ENCODE measurements at places on chromosomes 16 and 17. TPM values are rescaled to one million over a fixed set of nuclear protein-coding genes. Genes with fewer than 3 reads are reported as not detected.

GRCh38 chr16:4535627-4536108 lies 2.9 kb downstream of the CDIP1 start:
- no peak overlapping the region for H3K27ac ChIP-seq
- DNase-seq, result no peak
- no peaks in the 10 kb centered on the region for H3K4me1 ChIP-seq
- no peaks in the 10 kb centered on the region for H3K27me3 ChIP-seq

DNA sequence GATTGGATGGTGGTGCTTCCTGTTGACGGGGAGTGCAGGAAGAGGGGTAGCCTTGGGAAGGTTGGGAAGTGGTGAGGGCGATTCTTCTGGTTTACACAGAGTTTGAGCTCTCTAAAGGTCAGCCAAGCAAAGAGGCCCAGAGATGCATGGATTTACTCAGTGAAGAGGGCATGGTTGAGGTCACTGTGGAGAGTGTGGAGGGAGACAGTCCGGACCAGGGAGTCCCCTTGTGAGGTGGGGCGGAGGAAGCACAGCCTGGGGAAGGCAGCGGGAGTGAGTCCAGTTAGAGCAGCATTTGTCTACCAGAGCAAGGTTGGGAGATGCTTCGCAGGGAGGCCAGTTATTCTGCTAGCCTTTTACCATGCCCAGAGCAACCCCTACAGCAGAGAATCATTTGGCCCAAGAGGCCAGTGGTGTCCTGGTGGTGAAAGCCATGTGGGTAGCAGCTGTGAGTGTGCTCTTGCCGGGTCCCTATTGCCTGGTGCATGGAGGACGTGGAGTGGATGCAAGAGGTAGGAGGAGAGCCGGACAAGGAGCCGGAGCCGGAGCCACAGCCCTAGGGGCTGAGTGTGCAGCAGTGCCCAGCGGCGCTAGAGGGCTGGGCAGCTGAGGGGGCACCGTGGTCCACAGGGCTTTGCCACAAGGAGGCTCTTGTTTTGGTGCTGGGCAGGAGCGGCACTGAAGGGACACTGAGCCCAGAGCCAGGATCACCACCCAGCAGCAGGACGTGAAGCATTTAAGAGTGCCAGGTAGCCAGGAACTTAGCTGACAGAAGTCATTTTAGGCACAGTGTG lies 27.7 kb downstream of the PRMT7 start:
- no peak overlapping the region for H3K27ac ChIP-seq
- H3K4me3 ChIP-seq, result no peak overlapping the region
- H3K4me1 ChIP-seq, result no peaks in the 10 kb centered on the region
- peaks cover 5% of the 10 kb centered on the region for H3K36me3 ChIP-seq

- H3K4me1 ChIP-seq, result peaks cover 15% of the 10 kb centered on the region
- DNase-seq, result no peak
- H3K27me3 ChIP-seq, result no peaks in the 10 kb centered on the region
- no peak overlapping the region for H3K27ac ChIP-seq
Measured at GRCh38 chr17:48126532-48126850, 18.9 kb downstream of the SNX11 start.

DNA sequence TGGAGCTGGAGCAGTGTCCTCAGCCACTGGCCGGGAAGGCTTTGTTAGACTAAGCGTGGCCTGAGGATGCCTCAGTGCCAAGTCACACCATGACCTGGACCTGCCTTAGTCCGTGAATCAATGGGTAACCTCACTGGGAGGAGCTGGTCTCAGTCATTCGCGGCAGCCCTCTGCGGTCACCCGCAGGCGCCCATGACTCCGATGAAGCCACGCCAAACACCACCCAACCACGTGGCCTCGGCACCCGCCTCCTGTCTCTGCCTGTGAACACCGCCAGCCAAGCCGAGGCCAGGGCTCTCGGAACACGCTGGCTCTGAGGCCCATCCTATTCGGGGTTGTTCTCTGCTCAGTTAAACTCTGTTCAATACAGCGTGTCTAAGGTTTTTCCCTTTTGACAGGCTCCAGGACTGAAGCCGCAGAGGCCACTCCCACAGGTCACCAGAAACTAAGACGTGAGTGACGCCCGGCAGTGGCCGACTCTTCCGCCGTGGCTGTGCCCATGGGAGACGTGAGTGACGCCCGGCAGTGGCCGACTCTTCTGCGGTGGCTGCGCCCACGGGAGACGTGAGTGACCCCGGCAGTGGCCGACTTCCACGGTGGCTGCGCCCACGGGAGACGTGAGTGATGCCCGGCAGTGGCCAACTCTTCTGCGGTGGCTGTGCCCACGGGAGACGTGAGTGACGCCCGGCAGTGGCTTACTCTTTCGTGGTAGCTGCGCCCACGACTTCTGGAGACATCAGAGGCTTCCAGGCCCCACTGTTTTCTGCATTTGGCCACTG lies 16.8 kb upstream of the PABPN1L start:
- H3K27me3 ChIP-seq, result peaks cover 23% of the 10 kb centered on the region
- H3K27ac ChIP-seq, result no peak overlapping the region
- H3K36me3 ChIP-seq, result no peaks in the 10 kb centered on the region

- H3K27ac ChIP-seq, result no peak overlapping the region
- no peak overlapping the region for H3K4me3 ChIP-seq
- peaks cover 84% of the 10 kb centered on the region for H3K27me3 ChIP-seq
- DNase-seq, result no peak
Measured at GRCh38 chr17:77736721-77737120, 221.8 kb upstream of the TNRC6C start.

GRCh38 chr16:31400191-31400590 lies 7.1 kb downstream of the ITGAD start:
- H3K36me3 ChIP-seq, result no peaks in the 10 kb centered on the region
- no peak for DNase-seq
- no peak overlapping the region for H3K4me3 ChIP-seq
- H3K27me3 ChIP-seq, result no peaks in the 10 kb centered on the region
- H3K27ac ChIP-seq, result no peak overlapping the region
- H3K4me1 ChIP-seq, result peaks cover 14% of the 10 kb centered on the region

DNAH17 gene
- 1.4 TPM for total RNA-seq

DNA sequence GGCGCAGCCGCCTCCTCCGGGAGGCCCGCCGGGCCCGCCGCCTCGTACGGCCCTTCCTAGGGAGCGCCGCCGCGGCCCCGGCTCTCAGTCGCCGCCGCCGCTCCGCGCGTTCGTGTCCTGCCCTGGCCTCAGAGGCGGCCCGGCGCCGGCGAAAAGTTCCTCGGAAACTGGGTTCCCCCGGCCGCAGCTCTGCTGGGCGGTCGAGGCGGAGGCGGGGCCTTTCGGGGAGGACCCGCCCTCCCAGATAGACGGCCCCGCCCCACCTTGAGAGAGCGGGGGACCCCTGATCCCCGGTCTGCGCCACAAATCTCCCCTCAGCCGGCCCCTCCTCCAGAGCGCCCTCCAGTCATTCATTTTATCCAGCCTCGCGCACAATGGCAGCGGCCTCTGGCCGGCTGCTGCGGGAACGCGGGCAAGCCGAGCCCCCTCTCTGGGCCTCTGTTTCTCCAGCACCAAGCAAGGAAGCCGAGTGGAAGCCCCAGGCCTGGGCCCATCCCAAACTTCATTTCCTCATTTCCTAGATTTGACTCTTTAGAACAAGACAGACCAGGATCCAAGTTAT lies at the start of gene SREBF1:
SREBF1 (minus strand) TSS at position 169 of the 562 bp plus-strand sequence. CDS start 169 bp downstream, outside the sequence.
- H3K4me1 ChIP-seq, result peaks cover 70% of the 10 kb centered on the region
- no peaks in the 10 kb centered on the region for H3K27me3 ChIP-seq
- peaks cover 19% of the 10 kb centered on the region for H3K36me3 ChIP-seq
- peak within 1 kb of the TSS; percentile 99 for H3K27ac ChIP-seq

- DNase-seq, result no peak
- no peaks in the 10 kb centered on the region for H3K36me3 ChIP-seq
- H3K27me3 ChIP-seq, result no peaks in the 10 kb centered on the region
- H3K4me1 ChIP-seq, result no peaks in the 10 kb centered on the region
Measured at GRCh38 chr17:16936536-16937310, 35.2 kb downstream of the TNFRSF13B start.

DNA sequence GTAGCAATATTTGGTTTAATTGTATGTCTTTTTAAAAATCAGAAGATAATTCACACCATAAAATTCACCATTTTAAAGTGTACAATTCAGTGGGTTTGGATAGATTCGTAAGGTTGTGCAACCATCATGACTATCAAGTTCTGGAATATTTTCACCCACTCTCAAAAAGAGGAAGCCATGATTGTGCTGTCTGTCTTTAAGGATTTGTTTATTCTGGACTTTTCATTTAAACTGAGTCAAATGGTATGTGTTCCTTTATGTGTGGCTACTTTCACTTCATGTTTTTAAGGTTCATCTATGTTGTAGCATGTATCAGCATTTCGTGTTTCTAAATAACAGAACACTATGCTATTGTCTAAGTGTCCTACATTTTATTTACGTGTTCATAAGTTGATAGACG lies 68.1 kb upstream of the CPHXL start:
- no peaks in the 10 kb centered on the region for H3K36me3 ChIP-seq
- H3K27me3 ChIP-seq, result peaks cover 3% of the 10 kb centered on the region
- DNase-seq, result no peak
- no peak overlapping the region for H3K4me3 ChIP-seq
- no peaks in the 10 kb centered on the region for H3K4me1 ChIP-seq

DNA sequence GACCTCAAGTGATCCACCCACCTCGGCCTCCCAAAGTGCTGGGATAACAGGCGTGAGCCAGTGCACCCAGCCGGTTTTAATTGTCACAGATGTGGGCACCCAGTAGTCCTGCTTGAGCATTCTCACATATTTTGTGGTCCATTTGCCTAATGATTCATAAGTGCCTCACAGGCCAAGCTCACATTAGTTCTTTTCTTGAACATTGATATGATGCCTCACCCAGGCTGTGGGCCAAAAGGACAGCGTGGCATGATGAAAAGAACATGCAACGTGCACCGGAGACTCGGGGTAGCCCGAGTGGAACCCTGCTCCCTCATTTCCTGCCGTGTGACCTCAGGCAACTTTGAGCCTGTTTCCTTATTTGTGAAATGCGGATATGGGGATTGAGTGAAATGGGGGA lies 181.9 kb downstream of the SNX29 start:
- no peaks in the 10 kb centered on the region for H3K27me3 ChIP-seq
- no peaks in the 10 kb centered on the region for H3K36me3 ChIP-seq
- H3K27ac ChIP-seq, result no peak overlapping the region
- DNase-seq, result no peak
- H3K4me1 ChIP-seq, result peaks cover 9% of the 10 kb centered on the region
- H3K4me3 ChIP-seq, result no peak overlapping the region

GRCh38 chr17:50618941-50619340 lies 15.7 kb upstream of the ABCC3 start:
- peaks cover 12% of the 10 kb centered on the region for H3K27me3 ChIP-seq
- DNase-seq, result no peak
- no peaks in the 10 kb centered on the region for H3K4me1 ChIP-seq
- no peaks in the 10 kb centered on the region for H3K36me3 ChIP-seq

TM4SF5 gene
- not detected for total RNA-seq

HS3ST4 gene
- not detected for total RNA-seq

MT1G gene
- total RNA-seq, result not detected

GRCh38 chr16:69435977-69436820 lies 11.8 kb downstream of the CYB5B start:
- peaks cover 58% of the 10 kb centered on the region for H3K36me3 ChIP-seq
- H3K4me3 ChIP-seq, result no peak overlapping the region
- no peaks in the 10 kb centered on the region for H3K27me3 ChIP-seq
- H3K27ac ChIP-seq, result peak overlapping the region; percentile 3

- DNase-seq, result no peak
- H3K27ac ChIP-seq, result no peak overlapping the region
Measured at GRCh38 chr16:30473231-30474073, 910 bp downstream of the ITGAL start.

ZNF624 gene
- 6.5 TPM for total RNA-seq

PRR29 gene
- 2.4 TPM for total RNA-seq

- no peaks in the 10 kb centered on the region for H3K36me3 ChIP-seq
- no peak for DNase-seq
- H3K4me3 ChIP-seq, result no peak overlapping the region
- no peaks in the 10 kb centered on the region for H3K27me3 ChIP-seq
- H3K4me1 ChIP-seq, result no peaks in the 10 kb centered on the region
Measured at GRCh38 chr16:50121721-50122445, 31.2 kb upstream of the TENT4B start.

GRCh38 chr17:13694934-13695333 lies 93.2 kb upstream of the HS3ST3A1 start:
- H3K4me1 ChIP-seq, result no peaks in the 10 kb centered on the region
- no peaks in the 10 kb centered on the region for H3K27me3 ChIP-seq
- no peak overlapping the region for H3K27ac ChIP-seq
- no peak overlapping the region for H3K4me3 ChIP-seq
- H3K36me3 ChIP-seq, result no peaks in the 10 kb centered on the region

- H3K27me3 ChIP-seq, result peaks cover 9% of the 10 kb centered on the region
- H3K36me3 ChIP-seq, result no peaks in the 10 kb centered on the region
- no peak overlapping the region for H3K27ac ChIP-seq
- no peaks in the 10 kb centered on the region for H3K4me1 ChIP-seq
- no peak for DNase-seq
Measured at GRCh38 chr17:56762988-56763387, 70.7 kb downstream of the C17orf67 start.

GRCh38 chr17:80737106-80738019 lies 192.7 kb downstream of the RPTOR start:
- no peaks in the 10 kb centered on the region for H3K27me3 ChIP-seq
- H3K4me3 ChIP-seq, result no peak overlapping the region
- no peak for DNase-seq
- no peak overlapping the region for H3K27ac ChIP-seq

ZNF276 gene
- total RNA-seq, result 32.0 TPM

RNF213 gene
- 179 TPM for total RNA-seq

GRCh38 chr17:42886283-42887176 lies 14.1 kb upstream of the G6PC1 start:
- no peak overlapping the region for H3K4me3 ChIP-seq
- no peak overlapping the region for H3K27ac ChIP-seq
- no peak for DNase-seq
- no peaks in the 10 kb centered on the region for H3K27me3 ChIP-seq

TAT gene
- total RNA-seq, result 0.13 TPM

MT4 gene
- total RNA-seq, result not detected

DNA sequence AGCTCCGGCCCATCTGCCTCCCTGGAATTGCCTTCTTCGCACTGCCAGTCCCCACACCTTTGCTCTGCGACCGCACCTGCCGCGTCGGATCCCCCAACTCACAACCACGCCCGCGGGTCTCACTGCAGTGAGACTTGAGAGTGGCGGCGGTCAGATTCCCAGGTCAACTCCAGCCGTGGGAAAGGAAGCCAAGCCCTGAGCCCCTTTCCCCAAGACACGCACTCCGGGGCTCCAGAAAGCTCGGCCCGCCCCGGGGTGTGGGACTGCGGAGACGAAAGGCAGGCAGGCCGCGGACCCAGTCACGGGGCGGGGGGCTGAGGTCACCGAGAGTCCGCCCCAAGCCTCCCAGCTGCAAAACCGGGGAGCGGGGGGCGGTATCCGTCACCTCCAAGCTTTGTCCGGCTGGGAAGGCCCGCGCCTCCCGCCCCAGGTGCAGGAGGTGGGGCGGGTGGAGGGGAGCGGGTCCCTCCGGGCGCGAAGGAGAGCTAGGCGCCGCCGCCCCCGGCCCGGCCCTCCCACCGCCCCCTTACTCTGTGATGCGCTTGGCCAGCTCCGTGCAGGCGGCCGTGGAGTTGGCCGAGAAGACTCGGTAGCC lies 615 bp downstream of the PRPSAP1 start:
- H3K4me3 ChIP-seq, result peak overlapping the region; percentile 73
- peak; percentile 35 for DNase-seq
- H3K27ac ChIP-seq, result peak overlapping the region; percentile 75
- H3K4me1 ChIP-seq, result no peaks in the 10 kb centered on the region

SLC4A1 gene
- total RNA-seq, result not detected
